Right lobe of liver (tissue), 6 donors: ENCODE measurements at places on chromosomes 11 and 22.
A peak's percentile ranks its signal among the peaks of the same experiment; 100 is the strongest.

DNA sequence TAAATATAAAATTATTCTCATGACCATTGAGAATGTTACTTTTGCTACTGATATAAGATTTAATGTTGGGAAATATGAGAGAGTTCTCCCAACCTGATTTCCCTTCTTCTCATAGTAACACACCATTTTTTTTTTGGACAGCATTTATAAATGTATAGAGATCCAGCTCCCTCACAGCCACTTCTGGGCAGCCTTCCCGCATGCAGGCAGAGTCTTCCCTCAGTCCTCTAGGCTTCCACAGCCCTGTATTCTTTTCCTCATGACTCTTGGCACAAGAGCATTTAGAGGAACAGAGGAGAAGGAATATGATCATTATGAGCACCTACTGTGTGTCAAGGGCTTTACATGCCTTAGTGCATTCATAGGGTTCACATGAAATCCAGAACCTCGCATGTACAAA, 9.0 kb downstream of the DTX4 start:
- DNase-seq, result no peak

- DNase-seq, result no peak
Measured at GRCh38 chr11:5394091-5394490, 10.5 kb downstream of the OR51M1 start.

DNA sequence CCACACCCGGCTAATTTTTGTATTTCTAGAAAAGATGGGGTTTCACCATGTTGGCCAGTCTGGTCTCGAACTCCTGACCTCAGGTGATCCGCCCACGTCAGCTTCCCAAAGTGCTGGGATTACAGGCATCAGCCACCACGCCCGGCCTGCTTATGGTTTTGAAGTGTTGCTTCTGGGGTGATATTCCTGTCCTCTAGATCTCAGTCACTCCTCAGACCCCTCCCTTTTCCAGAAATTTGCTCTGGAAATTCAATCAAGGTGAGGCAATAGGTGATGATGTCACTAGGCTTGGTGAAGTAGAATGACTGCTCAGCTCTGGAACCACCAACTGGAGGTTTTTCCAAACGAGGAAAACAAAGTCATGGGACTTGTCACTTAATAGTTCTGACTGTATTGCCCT, 36.6 kb upstream of the CREB3L1 start:
- no peak for DNase-seq

- DNase-seq, result no peak
Measured at GRCh38 chr11:117654281-117655255, 142.4 kb downstream of the DSCAML1 start.

- DNase-seq, result no peak
Measured at GRCh38 chr11:134785059-134785458, 373.0 kb upstream of the B3GAT1 start.

DNA sequence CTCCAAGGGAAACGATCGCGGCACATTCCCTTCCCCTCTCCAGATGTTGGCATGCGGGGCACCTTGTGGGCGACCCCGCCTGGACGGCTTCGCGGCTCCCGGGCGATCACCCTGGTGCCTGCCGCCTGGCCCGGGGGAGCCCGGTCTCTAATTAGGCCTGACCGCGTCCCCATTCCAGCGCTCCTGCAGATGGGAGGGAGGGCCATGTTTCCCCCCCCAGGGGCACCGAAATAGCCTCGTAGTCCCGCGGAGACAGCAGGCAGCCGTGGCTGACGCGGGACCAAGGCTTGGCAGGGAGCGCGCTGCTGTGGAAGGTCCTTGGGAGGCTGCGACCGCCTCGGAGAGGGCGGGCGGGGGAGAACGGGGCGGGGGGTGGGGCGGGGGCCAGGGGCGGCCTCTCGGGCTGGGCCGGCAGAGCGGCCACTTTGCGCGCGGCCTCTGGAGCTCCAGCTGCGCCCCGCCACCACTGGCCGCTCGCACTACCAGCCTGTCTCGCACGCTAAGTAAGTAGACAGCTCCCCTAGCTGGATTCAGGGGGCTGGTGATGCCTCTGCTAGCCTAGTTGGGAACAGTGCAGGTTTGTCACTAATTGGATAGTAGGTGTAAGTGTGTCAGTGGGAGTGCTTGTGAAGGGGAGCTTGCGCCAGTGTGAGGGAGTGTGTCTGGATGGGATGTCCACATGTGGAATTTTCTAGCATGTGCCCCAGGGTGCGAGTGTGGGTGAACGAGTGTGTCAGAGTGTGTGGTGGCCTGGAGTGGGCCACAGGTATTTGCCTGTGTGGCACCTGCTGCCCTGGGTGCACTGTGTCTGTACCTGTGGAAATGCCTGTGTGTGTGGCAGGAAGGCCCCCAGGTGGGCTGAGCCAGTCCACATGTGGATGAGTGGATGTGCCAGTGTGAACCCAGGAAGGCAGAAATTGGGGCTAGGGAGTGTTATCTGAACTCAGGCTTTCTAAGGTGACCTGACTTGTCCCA, at the start of gene INSC:
TSS of gene INSC (plus strand) at position 423 of the 975 bp plus-strand sequence. CDS start 34,252 bp downstream, outside the sequence.
- DNase-seq, result no peak

- DNase-seq, result no peak
Measured at GRCh38 chr22:30564761-30565119, 9.7 kb downstream of the GAL3ST1 start.

GRCh38 chr11:12111549-12112520, 1.4 kb downstream of the MICAL2 start:
- DNase-seq, result no peak

DNA sequence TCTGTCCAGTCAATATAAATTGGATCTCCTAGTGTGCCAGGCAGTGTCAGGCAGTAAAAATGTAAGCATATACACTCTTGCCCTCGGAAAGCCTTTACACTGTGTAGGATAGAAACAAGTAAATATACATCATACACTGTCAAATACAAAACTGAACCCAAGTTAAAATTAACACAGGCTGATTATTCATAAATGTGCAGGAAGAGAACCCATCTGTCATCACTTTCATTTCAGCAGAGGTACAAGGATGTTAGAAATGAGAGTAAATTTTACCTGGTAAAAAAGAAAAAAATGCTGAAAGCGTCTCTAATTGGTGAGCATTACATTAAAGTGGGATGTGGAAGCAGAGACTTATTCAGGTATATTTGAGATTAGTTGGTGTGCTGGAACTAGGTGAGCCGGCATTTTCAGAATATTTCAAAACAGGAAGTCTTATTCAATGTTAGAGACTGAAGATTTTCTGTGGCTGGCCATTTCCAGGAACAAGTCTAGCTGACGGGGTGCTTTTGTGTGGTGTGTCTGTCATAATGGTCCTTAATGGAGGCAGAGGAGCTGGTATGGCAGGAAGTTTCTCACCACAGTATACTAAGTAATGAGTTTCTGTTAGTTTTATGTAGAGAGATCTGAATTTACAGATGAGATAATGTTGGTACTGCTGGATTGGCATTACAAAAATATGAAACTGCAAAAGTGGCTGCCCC, 192.6 kb downstream of the CASP12 start:
- peak; percentile 50 for DNase-seq

DNA sequence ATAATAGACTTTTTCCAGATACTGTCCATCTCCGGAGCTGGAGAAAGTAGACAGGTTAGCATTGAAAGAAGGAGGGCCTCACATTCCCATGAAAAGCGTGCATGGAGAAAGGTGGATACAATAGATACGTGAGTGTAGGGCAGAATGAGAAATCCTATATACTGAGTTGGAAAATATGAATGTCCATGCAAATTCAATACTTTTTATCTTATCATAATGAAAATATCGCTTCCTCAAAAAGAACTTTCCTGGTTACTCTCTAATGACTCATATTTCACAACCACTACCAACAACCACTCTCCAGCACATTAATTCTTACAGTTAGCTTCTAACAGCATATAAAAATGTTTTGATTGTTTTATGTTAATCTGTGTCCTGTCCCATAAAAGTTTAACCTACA, 22.0 kb upstream of the MS4A6A start:
- DNase-seq, result no peak

DNA sequence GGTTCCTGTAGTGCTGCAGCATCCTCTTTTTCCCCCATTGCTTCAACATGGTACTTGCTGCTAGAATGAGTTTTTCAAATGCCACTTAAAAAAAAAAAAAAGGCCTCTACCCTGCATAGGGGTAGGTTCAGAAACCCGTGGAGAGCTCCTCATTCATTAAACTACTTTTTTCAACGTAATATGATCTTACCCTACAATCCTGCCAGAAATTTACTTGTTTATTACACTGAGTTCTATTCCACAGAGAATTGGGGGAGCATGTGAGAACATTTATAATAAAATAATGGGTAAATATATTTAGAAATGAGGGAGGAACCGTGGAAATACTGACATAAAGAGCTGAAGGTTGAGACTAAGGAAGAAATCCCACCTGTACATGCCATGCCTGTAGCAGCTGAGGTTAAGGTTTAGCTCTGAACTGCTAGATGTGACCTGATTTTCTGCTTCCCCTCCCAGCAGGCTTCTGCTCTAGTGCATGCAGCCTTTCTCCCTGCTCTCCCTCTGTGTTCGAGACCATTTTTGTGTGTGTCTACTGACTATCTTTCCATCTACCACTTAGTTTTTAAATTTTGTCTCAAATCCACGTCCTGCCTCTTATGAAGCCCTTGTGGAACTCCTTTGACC, 225.7 kb downstream of the DDX10 start:
- DNase-seq, result no peak

DNA sequence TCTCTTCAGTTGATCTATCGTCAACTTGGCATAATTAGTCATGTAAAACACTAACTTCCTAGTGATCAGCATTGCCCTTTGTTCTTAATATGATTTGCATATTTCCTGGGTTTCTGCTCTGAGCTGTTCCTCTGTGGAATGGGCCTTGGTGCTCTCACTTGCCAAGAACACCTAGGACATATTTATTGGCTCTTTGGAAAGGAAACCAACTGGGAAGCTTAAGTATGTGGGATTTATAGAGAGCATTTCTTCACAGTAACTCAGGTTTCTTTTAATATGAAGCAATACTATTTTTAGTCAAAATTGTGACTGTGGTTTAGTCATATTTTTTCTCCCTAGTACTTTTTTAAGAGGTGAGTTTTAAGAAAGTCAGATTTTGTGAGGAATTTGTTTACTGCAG, 28.8 kb downstream of the FAT3 start:
- no peak for DNase-seq

- DNase-seq, result no peak
Measured at GRCh38 chr11:67357831-67358670, 4.7 kb upstream of the POLD4 start.
